Foreskin keratinocyte (primary cell): ENCODE measurements at places on chromosomes 2 and 18.

- DNase-seq = no peak
These were observed 74.6 kb downstream of the ASXL3 start for GRCh38 chr18:33652635-33653034.

GRCh38 chr2:207930747-207931146, 94.6 kb downstream of the PLEKHM3 start:
- peak; percentile 6 for DNase-seq

- peak; percentile 37 for DNase-seq
These were observed 3.8 kb upstream of the GCC2 start for GRCh38 chr2:108444941-108445840.

- DNase-seq = peak; percentile 54
These were observed 6.7 kb downstream of the SERPINB2 start for GRCh38 chr18:63894106-63894772.

GRCh38 chr2:201795607-201796477, 10.5 kb upstream of the CDK15 start:
- DNase-seq = no peak

DNA sequence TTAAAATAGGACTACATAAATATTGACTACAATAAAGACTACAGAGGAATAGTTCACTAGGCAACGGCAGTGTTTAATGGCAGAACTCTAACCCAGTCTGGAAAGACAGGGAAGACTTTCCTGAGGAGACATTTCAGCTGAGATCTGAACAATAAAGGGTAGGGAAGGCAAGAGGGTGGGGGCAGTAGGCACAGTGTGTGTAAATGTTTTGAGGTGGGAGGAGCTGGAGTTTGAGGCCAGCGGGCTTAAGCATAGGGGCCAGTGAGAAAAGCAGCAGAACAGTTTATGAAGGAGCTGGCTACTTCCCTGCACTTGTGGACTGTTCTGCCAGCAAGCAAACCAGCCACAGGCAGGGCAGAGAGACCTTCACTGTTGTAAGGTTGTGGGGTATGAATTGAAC, 76.6 kb upstream of the UGP2 start:
- no peak for DNase-seq

DNA sequence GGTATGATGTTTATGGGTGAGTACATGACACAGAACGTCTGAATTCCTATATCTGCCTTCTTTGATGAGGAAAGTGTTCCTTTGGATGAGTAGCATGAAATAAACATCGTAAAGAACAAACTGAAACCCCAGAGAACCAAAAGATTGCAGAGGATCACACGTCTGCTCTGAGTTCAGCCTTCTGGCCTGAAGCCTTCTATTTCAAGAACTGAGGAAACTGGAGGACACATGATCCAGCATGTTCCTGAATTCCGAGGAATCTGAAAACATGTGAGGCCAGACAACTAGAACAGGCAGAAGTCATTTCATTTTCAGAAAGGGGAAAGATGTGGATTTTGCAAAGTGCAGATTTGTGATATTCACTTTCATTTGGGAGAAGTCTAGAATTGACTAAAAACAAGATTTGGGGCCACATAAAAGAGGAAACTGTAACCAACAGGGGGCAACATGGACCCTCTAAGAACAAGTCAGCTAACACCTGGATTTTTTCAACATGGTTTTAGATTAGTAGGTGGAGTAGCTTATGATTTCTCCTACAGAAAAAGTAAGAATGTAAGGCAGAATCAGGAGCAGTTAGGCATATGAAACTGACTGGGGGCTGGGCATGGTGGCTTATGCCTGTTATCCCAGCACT, 8.3 kb downstream of the SULT6B1 start:
- DNase-seq = no peak

- DNase-seq = no peak
These were observed 123.5 kb downstream of the DNAH6 start for GRCh38 chr2:84639751-84640150.

- DNase-seq = no peak
These were observed 15.8 kb downstream of the INPP5D start for GRCh38 chr2:233075966-233076339.

- no peak for DNase-seq
These were observed 176.6 kb downstream of the SH3RF3 start for GRCh38 chr2:109305490-109306167.

DNA sequence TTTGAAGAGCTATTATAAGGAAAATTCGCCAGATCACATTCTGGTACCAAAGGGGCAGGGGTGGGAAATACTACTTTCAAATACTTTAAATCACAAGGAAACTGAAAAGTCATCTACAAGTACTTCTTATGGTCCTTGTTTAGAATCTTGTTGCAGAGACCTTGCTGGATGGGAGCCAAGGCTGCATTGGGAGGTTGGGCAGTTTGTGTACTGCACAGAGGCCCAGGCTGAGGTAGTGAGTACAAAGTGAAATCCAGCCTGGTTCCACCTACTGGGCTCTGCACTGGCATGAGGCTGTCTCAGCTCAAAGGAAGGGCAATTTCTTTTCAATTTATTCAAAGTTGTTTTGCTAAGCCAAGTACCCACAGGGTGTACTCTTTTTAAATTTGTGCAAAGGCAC, 140.3 kb upstream of the DLX2 start:
- no peak for DNase-seq

GRCh38 chr2:241570961-241571581, 12.5 kb downstream of the BOK start:
- DNase-seq = no peak

GRCh38 chr2:162422894-162423293, 79.0 kb downstream of the GCA start:
- no peak for DNase-seq

DNA sequence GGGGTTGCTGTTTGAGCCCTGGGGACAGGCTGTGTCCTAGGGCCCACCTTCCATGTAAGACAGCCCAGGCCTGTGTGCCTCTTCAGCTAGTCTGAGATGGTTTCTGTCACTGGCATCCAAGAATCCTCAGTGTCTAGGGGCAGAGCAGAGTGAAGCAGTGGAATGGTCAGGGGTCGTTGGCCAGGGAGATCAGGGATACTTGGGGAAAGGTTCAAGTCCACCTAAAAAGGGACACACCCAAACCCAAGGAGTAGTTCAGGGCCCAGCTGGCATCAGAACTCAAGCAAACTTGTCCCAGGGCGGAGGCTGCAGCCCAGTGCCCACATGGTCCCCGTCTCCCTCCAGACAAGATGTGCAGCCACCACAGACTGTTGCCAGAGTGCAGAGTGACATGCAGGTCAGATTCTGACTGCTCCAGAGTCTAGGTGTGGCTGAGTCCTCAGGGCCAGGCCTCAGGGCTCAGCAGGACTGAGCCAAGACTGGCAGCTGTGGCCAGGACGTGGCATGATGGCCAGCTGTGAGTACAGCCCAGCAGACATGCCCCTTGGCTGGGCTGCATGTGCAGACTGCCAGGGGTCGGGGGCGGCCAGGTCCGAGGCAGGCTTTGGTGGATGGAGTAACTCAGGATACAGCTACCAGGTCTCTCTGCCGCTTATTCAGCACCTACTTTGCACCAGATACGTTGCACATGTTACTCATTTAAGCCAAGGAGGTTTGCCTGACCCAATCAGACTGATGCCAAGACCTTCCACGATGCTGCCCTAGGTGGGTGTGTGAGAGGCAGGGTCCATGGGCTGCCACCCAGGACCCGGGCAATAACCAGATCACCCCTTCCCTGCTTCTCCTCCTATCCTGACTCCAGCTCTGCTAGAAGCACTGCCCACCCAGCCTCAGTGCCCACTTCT, 146.6 kb downstream of the SMAD7 start:
- no peak for DNase-seq

- peak; percentile 12 for DNase-seq
These were observed 109.7 kb downstream of the MBD5 start for GRCh38 chr2:148130581-148130980.

- DNase-seq = no peak
These were observed 32.4 kb downstream of the HS1BP3 start for GRCh38 chr2:20618468-20618885.
